ENCODE measurements at places on chromosomes 5 and 9. TPM values are rescaled to one million over a fixed set of nuclear protein-coding genes. Genes with fewer than 3 reads are reported as not detected.

DNA sequence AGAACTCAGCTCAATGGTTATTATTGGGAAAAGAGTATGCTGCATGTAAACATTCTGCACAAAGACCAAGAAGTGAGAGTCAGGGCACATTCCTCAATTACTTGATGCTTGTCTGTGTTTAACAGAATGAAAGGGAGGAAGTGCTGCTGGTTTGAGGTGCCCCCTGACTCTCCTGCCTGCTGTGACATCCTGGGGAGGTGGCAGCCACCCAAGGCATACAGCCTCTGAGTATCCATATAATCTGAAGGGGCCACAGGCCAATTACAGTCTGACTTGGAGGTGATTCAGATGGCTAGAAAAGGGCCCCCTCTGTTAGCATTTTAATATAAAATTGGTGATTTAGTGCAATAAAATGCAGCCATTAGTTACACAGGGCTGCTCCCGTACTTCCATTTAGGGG is 313.8 kb downstream of the ASTN2 start:
- no peak for DNase-seq

Gene PRXL2C
- 27.5 TPM for total RNA-seq

GRCh38 chr5:139752506-139753473 is 42.8 kb upstream of the PSD2 start:
- DNase-seq = no peak

DNA sequence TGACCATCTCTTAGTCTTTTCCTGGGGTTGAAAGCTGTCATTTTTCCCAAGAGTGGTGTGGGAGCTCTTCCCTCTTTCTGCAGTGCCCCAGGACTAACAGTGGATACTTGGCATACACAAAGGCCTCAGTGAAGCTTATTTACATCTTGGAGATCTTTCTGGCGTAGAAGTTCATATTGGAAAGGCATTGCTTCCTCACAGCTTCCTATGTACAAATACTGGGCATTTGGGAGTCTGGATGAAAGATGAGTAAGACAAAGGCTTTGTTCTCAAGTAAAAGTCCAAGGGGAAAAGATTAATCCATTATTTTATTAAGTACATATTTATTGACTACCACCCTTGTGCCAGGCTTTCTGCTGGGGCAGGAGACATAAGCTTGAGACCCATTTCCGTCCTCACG is 22.0 kb downstream of the MAP3K1 start:
- DNase-seq = no peak

DNA sequence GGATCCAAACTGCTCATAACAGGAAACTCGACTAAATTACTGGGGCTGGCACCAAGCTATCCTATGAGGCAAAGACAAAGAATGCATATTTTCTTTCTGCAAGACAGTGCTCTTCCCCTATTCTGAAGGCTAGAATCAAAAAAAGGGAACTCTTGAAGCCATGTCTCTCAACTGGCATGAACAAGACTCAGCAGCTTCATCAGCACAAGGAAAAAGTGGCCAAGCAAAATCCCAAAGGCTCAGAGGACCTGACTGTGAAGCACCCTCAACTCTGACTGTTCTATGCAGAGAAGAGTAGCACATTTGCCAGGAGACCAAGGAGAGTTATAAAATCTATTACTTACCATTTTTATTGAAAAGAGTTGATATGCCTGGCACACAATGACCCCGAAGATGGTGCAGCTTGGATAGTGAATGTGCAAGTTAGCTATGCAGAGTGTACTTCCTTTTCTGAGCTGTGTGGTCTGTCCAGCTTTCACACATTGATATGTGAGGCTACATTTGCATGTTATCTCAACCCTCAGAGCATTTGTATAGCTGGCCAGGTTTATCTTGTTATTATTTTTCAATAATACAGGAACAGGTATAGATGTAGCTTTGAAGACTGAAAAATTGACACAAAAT is 51.0 kb upstream of the FYB1 start:
- no peak for DNase-seq

DNA sequence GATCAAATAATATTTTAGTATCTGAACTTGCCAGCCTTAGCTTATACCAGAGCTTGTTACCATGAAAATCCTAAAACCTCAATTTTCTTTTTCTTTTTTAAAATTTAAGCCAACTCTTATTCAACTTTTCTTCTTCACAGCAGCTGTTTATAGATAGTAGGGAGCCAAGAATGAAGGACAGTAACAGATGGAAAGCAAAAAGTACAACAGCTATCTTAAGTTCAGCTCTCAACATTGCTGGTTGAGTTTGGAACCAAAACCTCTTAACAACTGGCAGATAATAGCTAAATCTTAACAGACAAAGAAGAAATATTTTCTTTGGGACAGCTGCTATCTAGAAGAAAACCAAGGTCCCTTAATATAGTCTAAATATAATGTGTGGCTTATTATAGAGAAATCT is 74.7 kb downstream of the PJA2 start:
- no peak for DNase-seq

- no peak for DNase-seq
These were observed 98.2 kb downstream of the CEMIP2 start for GRCh38 chr9:71670121-71670520.

GRCh38 chr5:21701317-21701716 is 1151.8 kb downstream of the CDH12 start:
- no peak for DNase-seq

GRCh38 chr5:149002761-149003689 is 59.8 kb downstream of the SH3TC2 start:
- DNase-seq = peak; percentile 90

Measured in SJSA1 (cell line).